GM10248 (cell line): ENCODE measurements at places on chromosomes 11 and 22.

DNA sequence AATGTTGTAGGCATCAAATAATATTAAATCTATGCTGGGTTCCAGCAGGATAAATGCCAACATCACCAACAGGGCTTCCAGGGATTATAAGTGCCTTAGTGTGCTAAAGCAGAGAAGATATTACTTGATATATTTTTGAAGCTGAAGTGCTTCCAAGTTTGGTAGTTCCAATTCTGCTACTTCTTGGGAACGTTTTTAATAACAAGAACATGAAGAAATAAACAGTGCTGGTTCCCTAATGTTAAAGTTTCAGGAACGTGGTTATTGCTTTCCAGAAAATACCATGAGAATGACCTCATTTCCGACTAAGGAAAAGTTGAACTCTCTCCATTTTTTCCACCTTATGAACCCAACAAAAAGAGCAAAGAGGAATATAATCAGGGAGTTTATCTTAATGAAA, 4.6 kb upstream of the RNF185 start:
- DNase-seq: no peak

- DNase-seq: peak; percentile 17
These were observed 4.4 kb upstream of the PYGM start for GRCh38 chr11:64764040-64764611.

DNA sequence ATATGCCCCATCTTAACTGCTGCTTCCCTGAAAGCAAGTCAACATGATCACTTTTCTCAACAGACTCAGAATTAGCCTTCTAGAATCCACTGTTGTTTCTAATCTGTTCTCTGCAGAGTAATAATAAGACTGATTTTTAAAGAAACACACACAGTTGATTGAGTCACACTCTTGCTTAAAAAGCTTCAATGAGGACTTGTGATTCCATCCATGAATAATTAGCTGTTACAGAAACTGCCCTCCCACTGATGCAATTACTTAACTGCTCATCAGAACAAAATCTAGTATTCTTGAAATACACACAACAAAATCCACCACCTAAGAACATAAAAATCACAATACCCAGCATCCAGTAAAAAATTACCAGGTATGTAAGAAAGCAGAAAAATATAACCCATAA, 100.5 kb upstream of the TIMP3 start:
- DNase-seq: no peak

DNA sequence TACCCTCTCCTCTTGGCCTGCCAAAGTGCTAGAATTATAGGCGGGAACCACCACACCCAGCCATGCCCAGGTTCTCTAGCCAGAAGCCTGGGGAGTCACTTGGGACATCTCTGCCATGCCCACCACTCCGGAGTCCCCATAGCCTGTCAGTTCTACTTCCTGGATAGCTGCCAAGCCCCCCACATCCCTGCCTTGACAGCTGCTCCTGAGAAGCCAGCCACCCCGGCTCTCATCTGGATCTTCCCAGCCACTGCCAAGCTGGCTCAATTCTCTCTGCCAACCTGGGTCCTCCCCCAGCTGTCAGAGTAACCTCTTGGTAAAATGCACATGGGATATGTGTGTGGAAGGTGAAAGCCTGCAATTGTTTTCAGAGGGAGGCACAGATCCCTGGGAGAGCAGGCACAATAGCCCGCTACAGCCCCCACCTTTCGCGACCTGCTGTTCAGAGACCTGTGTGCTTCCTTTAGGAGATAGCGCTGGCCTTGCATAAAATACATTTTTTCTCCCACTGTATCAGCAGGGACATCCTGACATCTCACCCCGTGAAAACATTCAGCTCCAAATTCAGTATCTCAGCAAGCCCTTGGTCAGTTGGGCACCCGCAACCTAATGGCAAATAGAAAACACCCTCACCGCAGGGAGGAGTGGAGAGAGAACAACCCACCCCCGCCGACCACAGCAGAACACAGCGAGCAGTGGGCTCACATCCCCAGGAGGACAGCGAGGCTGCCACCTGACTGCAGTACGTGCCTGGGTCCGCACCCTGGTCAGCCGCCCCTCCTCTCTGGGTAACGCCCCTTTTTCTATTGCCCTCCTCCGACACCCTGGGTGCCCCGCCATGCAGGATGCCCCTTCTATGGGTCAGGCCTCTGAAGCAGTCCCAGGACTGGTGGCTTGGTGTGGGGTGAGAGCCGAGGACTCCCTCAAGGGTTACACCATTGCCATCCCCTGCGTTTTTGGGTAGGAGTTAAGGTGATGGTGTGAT, 1342.2 kb downstream of the BRD1 start:
- no peak for DNase-seq

- DNase-seq: no peak
These were observed 36.2 kb downstream of the PPM1F start for GRCh38 chr22:21916309-21916918.

DNA sequence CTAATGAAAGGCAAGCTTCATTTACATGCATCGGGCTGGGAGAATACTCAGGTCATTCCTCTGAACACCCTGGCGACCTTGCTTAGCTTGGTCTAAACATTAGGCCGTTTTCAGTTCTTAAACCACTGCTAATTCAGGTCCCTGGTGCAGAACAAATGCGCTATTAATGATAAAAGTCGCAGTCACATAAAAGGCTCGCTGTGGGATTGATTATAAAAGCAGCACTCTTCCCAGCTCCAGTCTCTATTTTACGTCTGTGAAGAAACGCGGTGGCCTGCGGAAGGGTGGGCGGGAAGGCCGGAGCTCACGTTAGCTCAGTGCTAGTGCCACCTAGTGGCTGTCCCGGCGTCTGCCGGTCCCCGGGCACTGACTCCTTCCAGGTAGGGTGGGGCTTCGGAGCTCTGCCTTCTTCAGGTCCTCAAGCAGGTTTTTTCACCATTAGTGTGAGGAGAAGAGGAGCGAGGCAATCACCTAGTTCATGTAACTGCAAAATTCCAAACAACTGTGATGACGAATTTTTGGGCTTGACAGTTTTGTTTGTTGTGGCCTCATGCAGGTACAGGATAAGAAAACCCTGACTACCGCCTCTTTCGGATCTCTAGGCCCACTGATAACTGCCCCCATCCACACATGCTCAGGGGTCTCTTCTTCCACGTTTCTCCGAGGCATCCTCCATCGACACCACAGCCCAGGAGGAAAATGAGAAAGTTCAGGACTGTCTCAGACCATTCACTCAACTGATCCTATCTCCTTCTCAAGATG, 66.5 kb upstream of the CLMP start:
- DNase-seq: peak; percentile 76

GRCh38 chr11:71154261-71154805, 98.0 kb downstream of the SHANK2 start:
- DNase-seq: no peak

DNA sequence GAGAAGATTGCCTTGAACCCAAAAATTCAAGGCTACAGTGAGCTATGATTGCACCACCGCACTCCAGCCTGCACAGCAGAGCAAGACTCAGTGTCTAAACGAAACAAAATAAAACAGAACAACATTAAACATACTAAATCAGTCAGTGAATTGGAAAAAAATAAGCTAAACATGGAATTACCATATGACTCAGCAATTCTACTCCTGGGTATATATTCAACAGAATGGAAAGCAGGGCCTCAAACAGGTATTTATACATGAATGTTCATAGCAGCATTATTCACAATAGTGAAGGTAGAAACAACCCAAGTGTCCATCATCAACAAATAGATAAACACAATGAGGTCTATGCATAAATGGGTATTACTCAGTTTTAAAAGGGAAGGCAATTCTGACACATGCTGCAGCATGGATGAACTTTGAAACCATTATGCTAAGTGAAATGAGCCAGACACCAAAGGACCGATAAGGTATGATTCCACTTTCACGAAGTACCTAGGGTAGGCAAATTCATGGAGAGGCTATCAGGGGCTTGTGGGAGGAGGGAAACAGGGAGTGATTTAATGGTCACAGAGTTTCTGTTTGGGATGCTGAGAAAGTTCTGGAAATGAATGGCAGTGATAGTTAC, 15.5 kb downstream of the NTM start:
- no peak for DNase-seq

- DNase-seq: no peak
These were observed 8.2 kb upstream of the IGF2 start for GRCh38 chr11:2147391-2147790.

DNA sequence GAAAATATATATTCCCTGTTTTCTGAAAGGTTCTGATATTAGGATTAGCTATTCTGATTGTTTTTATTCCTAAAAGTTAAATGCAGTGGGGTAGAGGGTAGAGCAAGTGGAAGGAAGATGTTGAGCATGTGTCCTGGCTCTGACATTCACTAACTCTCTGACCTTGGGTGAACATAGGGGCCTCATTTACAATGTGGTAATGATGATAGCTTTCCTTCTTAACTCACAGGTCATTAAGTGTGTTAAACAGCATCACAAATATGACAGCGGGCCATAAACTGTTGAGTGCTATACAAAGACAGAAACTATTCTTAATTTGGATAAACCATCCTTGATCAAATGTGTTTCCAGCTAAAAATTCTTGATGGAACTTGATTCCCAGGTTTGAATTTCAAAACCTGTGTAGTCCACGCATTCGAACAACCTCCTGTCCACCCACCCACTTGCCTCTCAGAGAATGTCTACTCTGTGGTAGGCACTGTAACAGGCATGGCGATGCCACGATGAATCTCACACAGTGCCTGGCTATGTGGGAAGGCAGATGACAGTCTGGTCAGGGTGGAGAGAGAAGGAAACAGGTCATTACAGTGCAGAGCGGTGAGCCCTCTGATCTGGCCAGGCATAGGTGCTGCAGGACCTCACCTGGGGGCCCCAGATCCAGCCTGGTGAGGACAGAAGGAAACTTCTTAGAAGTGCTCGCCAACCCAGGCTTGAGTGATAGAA, 19.3 kb upstream of the PEX26 start:
- DNase-seq: no peak

DNA sequence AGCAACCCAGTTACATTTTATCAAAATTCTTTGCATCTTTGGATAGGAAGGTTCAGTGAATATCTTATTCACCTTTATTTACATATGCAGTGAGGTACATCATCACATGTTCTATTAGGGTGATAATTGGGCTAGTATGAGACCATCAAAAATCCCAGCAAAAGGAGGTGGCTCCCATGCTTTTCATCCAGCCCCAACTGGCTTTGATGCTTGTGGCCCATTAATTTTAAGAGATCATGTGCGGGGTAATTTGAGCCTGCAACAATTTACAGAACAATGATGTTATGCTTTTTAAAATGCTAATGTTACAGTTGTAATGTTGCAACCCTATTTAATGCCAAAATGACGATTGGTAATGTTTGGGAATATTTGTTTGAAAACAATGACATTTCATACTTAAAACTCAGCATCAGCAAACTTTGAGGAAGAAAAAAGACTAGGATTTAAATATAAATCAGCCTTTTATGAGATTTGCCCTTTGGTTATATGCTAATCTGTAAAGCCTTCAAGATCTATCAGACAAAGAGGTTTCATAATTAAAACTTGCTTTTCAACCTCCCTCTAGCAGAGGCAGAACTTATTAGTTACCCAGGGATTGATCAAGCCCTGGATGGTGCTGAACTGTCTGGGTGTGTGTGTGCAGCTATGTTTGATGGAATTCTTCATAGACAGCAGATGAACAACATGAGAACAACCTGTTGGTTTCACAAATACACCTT, 183.5 kb upstream of the SORL1-AS1 start:
- no peak for DNase-seq

GRCh38 chr11:2114430-2115241, 24.6 kb downstream of the IGF2 start:
- no peak for DNase-seq

GRCh38 chr22:46148336-46148735, 2.0 kb upstream of the PPARA start:
- no peak for DNase-seq
